Frontal cortex (tissue), 4 donors: ENCODE measurements at places on chromosomes 12 and 14. TPM values are rescaled to one million over a fixed set of nuclear protein-coding genes. Genes with fewer than 3 reads are reported as not detected.

GRCh38 chr12:58254463-58255100, 313.2 kb downstream of the ATP23 start:
- DNase-seq, result no peak

GRCh38 chr12:99130808-99131553, 485.9 kb downstream of the APAF1 start:
- no peak for DNase-seq

DNA sequence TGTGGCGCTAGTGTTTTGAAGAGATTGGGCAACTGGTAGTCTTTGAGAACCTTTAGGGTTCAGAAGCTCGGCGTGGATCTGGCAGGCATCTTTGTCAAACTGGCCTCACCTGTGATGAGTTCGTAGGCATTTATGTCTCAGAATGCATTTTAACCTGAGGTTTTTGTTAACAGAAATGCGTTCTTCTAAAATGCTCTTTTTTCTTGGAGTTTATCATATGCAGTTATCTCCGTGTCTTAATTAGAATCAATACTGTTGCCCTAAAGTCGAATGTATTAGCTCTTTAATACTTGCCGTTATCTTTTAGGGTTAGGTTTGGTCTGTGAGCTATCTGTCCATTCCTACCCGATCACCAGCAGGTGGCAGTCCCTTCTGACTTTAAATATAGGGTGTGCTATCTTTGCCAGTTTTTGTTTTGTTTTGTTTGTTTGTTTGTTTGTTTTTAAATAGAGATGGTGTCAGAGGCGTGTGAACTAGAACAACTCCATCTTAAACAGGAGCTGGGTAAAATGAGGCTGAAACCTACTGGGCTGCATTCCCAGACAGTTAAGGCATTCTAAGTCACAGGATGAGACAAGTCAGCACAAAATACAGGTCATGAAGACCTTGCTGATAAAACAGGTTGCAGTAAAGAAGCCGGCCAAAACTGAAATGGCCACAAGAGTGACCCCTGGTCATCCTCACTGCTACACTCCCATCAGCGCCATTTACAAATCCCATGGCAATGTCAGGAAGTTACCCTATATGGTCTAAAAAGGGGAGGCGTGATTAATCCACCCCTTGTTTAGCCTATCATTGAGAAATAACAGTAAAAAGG, 1.4 kb downstream of the ATF1 start:
- DNase-seq, result peak; percentile 57

- no peak for DNase-seq
These were observed 5.1 kb downstream of the SLC4A8 start for GRCh38 chr12:51429700-51430099.

GRCh38 chr12:111283966-111284365, 84.9 kb downstream of the PHETA1 start:
- DNase-seq, result no peak

DNA sequence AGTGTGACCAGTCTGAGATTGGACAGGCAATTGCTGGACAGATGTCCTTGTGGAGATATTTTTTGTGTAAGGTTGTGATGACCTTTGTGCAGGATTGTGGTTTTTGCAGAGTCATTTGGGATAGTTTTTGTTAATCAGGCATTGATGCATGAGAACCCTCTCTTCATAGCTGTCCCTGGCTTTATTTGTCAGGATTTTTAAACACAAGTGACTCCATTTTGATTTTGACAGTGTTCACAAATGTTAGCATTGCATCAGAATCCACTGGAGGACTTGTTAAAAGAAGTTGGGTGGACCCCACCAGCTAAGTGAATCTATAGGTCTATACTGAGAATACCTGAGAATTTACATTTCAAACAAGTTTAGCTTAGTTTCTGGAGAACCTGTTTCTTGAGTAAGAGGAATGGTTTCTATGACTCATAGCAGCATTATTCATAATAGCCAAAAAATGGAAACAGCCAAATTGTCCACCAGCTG, 11.8 kb downstream of the FNTB start:
- DNase-seq, result no peak

GRCh38 chr12:84857525-84858208, 54.9 kb downstream of the SLC6A15 start:
- DNase-seq, result no peak

GRCh38 chr12:123727878-123728277, 15.7 kb downstream of the ATP6V0A2 start:
- DNase-seq, result no peak

PAH gene
- total RNA-seq, result 0.82 TPM

PRB3 gene
- total RNA-seq, result not detected

LUM gene
- 12.6 TPM for total RNA-seq

TAS2R30 gene
- total RNA-seq, result 6.5 TPM

EPS8 gene
- 82.3 TPM for total RNA-seq

MFAP5 gene
- total RNA-seq, result 0.41 TPM

SCNN1A gene
- not detected for total RNA-seq
